ENCODE measurements at places on chromosomes 7 and 10.

DNA sequence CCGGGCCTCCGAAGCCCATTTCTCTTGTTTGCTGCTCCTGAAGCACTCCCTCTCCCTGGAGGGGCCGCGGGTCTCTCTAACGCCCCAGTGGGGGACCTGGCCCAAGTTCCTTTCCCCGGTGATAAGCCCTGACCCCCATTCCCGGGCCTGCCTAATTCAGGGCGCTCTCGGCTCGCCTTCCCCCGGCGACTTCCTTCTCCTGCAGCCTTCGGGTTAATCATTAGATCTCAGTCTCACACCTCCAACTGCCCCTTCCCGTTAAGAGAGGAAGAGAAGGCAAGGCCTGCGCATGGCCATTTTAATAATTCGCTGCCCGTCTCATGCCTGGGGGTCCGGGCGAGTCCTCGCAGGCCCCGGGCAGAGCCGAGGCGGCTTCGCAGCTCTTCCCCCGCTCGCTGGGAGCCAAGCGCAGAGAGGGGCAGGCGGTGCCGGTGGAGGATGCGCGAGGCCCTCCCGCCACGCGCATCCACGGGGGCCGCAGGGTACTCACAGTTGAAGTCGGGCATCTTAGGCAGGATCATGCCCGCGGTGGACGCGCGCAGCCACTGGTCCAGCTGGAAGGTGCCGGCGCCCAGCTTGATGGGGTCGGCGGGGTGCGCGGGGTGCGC lies 1.2 kb downstream of the MNX1 start:
- no peak for DNase-seq

DNA sequence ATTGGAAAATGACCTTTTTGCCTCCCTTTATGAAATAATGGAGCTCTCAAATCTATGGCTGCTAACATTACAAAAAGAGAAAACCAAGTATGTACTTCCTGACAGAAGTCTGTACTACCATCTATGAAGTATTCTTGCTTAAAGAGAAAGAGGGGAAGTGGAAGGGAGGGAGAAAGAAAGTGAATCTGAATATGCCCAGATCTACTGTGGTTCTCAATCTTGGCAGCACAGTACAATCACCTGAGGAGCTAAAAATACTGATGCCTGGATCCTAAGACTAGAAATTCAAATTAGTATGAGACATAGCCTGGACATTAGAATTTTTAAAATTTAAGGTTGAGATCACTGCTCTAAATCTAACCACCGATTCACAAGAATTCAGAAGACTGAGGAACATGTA lies 85.2 kb downstream of the IGF2BP3 start:
- no peak for DNase-seq

DNA sequence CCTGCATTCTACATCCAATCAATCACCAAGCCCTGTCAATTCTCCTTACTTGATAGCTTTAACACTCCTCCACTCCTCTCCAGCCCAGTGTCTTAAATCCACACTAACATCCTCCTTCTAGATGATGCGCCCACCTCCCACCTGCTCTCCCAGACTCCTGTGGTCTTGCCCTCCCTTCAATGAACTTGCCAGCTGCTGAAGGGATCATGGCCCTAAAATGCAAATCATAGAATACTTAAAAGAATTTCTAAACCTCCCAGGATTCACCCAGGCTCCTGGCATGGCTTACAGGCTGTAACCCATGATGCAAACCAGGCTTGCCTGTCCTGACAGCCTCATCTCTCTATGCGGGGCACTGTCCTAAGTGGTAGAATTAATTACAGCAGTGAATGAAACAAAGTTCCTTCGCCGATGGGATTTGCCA lies 43.6 kb downstream of the SYPL1 start:
- no peak for DNase-seq

DNA sequence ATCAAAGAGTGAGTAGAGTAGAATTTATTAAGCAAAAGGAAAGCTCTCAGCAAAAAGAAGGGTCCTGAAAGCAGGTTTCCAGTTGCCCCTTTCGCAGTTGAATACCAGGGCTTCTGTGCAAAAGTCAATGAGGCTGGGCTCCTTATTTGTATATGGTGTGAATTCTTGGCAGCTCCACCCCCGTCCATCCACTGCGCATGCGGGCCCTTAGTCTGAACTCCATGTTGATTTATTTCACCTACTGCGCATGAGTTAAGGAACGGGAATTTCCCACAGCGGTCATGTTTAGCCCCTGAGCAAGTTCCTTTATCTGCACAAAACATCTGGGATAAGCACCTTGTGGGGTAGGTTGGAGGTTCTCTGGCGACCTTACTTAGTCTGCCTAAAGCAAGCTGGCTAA lies 325.6 kb downstream of the ZWINT start:
- no peak for DNase-seq

- no peak for DNase-seq
These were observed 1.2 kb downstream of the TSPAN12 start for GRCh38 chr7:120856621-120857352.

Measured in stimulated activated CD4-positive, alpha-beta T cell treated with anti-CD3 and anti-CD28 coated beads, Interleukin-1b, Interleukin-23, amount 100 ng/mL, for 1 hour (primary cell).